ENCODE measurements at places on chromosomes 16 and 17. TPM values are rescaled to one million over a fixed set of nuclear protein-coding genes. Genes with fewer than 3 reads are reported as not detected.

The MAPT gene
- under 0.01 TPM for total RNA-seq

The C16orf96 gene
- 0.14 TPM for total RNA-seq

The EXOC3L1 gene
- not detected for total RNA-seq

The GUCY2D gene
- total RNA-seq, result 0.28 TPM

The SPAG9 gene
- 131 TPM for total RNA-seq

The SLC12A3 gene
- total RNA-seq, result not detected

The PLEKHH3 gene
- 31.0 TPM for total RNA-seq

The SMG1 gene
- 154 TPM for total RNA-seq

The EVI2B gene
- total RNA-seq, result under 0.01 TPM

The SCARF1 gene
- 0.43 TPM for total RNA-seq

The AKAP1 gene
- 58.7 TPM for total RNA-seq

The ZNF205 gene
- 17.8 TPM for total RNA-seq
